ENCODE measurements at places on chromosomes 3 and 15. TPM values are rescaled to one million over a fixed set of nuclear protein-coding genes. Genes with fewer than 3 reads are reported as not detected.

The MINAR1 gene
- total RNA-seq: 41.8 TPM

The TTLL13 gene
- total RNA-seq: not detected

The TEX264 gene
- total RNA-seq: 26.5 TPM

The ASB14 gene
- 0.69 TPM for total RNA-seq

The SKOR1 gene
- 0.69 TPM for total RNA-seq

The UBXN7 gene
- total RNA-seq: 42.4 TPM

The RABL3 gene
- 21.9 TPM for total RNA-seq

The CFAP20DC gene
- 3.2 TPM for total RNA-seq

The MYEF2 gene
- 140 TPM for total RNA-seq

The TRAT1 gene
- not detected for total RNA-seq

The SPATA12 gene
- not detected for total RNA-seq

The ATP10A gene
- total RNA-seq: 1.8 TPM

The FGD5 gene
- 5.5 TPM for total RNA-seq

The CLDN16 gene
- total RNA-seq: 0.46 TPM

Measured in diencephalon (tissue), 1 donor.